Right renal pelvis (tissue), 4 donors: ENCODE measurements at places on chromosomes 5 and 9.

GRCh38 chr5:169716287-169716686, 79.2 kb downstream of the DOCK2 start:
- no peak for DNase-seq

GRCh38 chr9:89020754-89021153, 29.5 kb downstream of the S1PR3 start:
- DNase-seq, result no peak

DNA sequence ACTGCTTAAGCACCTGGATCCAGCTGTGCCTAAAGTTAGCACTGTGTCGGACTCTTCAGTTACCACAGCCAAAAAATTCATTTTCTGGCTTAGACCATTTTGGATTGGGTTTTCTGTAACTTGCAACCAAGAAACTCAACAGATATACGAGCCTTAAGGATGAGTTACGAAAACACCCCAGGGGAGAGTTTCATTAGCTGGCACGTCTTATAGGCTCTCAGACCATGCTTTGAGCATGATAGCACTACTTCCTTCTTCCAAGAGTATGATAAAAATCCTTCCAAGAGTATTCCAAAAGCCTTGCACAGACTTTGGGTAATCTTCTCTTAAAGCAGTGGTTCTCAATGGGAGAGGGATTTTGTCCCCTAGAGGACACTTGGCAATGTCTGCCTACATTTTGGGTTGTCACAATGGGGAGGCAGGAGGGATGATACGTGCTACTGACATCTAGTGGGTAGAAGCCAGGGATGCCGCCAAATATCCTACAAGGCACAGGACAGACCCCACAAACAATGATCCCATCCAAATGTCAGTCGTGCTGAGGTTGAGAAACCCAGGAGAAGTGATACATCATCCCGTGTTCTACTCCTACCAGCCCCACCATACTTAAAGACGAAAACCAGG, 64.8 kb downstream of the SMIM23 start:
- DNase-seq, result no peak

DNA sequence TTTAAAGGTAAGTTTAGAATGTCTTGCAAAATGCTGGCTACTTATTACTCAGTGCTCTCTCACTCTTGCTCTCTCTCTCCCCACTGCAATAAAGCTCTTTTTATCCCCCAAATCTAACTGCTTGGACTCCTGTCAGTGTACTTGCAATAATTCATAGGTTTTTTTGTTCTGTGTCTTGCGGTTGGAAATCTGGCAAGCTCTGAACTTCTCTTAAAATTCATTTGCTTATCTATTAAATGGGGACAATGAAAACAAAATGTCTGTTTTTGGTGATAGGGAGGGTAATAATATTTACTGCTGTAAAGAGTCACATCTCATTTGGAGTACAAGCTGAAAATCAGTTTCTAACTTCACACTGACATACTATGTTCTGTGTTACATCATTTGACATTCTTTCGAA, 18.7 kb upstream of the OR13D1 start:
- no peak for DNase-seq

DNA sequence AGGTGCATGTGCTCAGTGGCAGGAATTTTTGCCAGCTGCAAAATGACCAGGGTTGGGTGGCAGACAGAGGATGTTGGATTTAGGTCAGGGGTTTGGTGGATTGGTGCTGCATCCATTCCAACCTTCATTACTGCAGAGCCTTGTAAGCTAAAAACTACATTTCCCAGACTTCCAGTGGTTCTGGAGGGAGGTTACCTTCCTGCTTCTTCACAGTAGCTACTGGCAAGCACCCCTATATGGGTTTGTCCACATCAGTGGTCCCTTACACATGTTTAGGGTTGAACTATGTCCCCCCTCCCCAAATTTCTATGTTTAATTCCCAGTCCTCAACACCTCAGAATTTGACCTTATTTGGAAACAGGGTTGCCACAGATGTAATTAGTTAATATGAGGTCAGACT, 20.7 kb upstream of the IL17B start:
- DNase-seq, result no peak

- no peak for DNase-seq
These were observed 7.0 kb downstream of the TBC1D9B start for GRCh38 chr5:179900711-179901110.

GRCh38 chr5:99721506-99721905, 792.7 kb upstream of the CHD1 start:
- DNase-seq, result no peak

DNA sequence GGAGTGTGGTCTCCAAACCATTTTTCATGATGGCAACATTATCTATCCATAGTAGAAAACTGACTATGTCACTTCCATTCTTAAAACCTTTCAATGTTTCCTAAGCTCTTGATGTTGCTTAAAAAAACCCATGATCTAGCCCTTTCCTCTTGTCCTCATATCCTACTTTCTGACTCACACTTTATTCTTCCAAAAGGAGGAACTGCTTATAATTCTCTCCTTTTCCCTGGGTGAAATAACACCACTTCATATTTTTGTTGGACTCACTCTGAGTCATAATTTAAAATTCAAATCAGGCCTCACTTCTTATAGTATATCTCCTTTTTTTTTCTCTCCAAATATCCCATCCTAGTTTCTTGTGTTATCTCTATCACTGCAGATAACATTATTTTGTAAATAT, 513.9 kb downstream of the MAN2A1 start:
- no peak for DNase-seq

GRCh38 chr9:130884111-130884531, 12.5 kb downstream of the QRFP start:
- DNase-seq, result no peak

DNA sequence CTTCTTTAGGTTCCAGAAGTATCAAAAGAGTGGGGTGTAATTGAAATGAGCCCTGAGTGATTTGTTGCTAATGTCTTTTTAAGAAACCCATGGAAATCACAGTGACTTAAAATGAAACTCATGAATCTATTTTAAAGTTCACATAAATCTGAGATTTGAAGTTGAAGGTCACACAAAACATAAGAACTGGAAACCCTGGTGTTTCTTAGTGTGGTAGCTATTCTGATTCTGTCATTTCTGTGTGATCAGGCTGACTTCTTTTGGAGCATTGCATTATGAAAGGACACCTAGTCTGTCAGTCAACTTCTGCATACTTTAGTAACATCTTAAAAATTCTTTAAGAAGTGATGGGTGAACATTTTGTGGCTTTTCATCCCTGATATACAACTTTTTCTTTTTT, 448.8 kb downstream of the TLE4 start:
- DNase-seq, result no peak

GRCh38 chr9:38685535-38685934, 34.4 kb downstream of the FAM240B start:
- no peak for DNase-seq

GRCh38 chr9:426976-427375, 212.3 kb downstream of the DOCK8 start:
- no peak for DNase-seq
